ENCODE measurements at places on chromosomes 2 and 18. TPM values are rescaled to one million over a fixed set of nuclear protein-coding genes. Genes with fewer than 3 reads are reported as not detected.

- no peak for DNase-seq
Measured at GRCh38 chr2:240946046-240946445, 39.9 kb downstream of the CROCC2 start.

Gene ASXL2
- total RNA-seq = 25.5 TPM

GRCh38 chr18:24306201-24306600, 91.4 kb downstream of the OSBPL1A start:
- no peak for DNase-seq

DNA sequence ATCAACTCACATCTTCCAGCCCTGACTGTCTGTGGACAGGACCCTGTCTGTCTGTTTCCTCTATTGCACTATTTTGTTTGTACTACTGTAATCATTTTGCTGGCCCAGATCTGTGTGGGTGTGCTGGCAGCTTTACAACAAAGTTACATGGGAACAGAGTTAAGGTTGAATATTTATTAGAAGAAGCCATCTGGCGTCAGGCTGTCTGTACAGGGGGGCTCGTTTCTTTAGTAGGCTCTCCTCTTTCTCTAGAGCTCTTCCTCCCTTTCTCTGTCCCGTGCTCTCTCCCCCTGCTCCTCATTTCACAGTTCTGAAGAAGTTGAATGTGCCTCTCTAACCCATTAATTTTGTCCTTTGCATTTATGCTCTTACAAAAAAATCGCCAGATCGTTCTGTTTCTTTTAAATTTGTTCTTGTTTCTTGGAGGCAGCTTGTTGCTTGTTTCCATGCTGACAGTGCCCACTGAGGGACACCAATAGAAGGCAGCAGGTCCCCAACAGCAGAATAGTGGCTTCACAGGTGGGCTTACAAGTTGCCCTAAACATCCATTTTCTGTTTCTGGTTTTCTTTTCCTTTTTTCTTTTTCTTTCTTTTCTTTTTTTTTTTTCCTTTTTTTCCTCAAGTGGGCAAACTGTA, 315.2 kb upstream of the ZEB2 start:
- DNase-seq = no peak

Gene OXER1
- 1.7 TPM for total RNA-seq

GRCh38 chr18:50313873-50314460, 26.5 kb upstream of the CXXC1 start:
- DNase-seq = no peak

GRCh38 chr2:45460825-45461224, 150.2 kb downstream of the SRBD1 start:
- no peak for DNase-seq

- DNase-seq = no peak
Measured at GRCh38 chr18:3514312-3515216, 64.6 kb downstream of the TGIF1 start.

Gene CROCC2
- not detected for total RNA-seq

DNA sequence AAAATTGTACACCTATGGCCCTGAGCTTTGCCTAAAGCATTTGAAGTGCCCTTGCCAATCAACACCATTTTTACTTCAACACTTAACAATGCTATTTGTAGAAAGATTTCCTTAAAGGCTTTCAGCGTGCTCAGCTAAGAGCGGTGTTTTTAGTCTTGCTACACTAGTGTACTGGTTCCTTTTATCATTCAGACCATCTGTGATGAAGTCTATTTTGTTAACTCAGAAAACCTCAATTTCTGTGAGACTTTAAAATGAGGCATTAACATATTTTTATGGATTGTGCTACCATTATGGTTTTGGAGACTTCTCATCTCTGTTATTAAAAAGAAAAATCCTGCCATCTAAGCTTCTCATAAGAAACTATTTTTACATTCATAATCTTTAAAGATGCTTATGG, 46.6 kb upstream of the EHBP1 start:
- no peak for DNase-seq

GRCh38 chr2:196415384-196415783, 224.1 kb upstream of the CCDC150 start:
- DNase-seq = no peak

Gene SLC19A3
- 0.54 TPM for total RNA-seq

Gene TNFAIP6
- total RNA-seq = 0.75 TPM

Gene HOXD8
- total RNA-seq = not detected

- no peak for DNase-seq
Measured at GRCh38 chr2:23918837-23919489, 8.0 kb downstream of the ATAD2B start.

GRCh38 chr2:217753460-217754200, 249.2 kb downstream of the TNS1 start:
- no peak for DNase-seq

Gene XRCC5
- total RNA-seq = 508 TPM

- DNase-seq = no peak
Measured at GRCh38 chr2:58475756-58476155, 234.6 kb upstream of the FANCL start.

- no peak for DNase-seq
Measured at GRCh38 chr18:37275237-37275741, 290.3 kb downstream of the CELF4 start.

GRCh38 chr18:41906528-41907146, 48.4 kb upstream of the PIK3C3 start:
- peak; percentile 1 for DNase-seq

DNA sequence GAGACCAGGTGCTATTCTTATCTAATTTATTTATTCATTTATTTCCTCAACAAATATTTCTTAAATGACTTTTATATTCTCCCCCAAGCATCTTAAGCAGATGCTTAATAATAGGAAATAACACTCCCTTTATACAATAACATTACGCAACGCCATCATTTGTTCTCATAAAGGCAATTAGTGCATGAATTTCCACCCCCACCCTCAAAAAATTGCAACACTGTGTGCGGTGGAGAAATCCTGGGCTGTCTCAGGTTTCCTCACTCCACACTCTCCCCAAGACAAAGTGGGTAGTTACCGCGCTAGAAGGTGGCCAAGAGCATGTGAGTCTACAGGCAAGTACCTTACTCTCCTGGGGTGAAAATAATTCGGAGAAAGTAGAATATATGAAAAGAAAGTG, 37.0 kb upstream of the CTDP1 start:
- no peak for DNase-seq

Gene LNPK
- total RNA-seq = 36.4 TPM

DNA sequence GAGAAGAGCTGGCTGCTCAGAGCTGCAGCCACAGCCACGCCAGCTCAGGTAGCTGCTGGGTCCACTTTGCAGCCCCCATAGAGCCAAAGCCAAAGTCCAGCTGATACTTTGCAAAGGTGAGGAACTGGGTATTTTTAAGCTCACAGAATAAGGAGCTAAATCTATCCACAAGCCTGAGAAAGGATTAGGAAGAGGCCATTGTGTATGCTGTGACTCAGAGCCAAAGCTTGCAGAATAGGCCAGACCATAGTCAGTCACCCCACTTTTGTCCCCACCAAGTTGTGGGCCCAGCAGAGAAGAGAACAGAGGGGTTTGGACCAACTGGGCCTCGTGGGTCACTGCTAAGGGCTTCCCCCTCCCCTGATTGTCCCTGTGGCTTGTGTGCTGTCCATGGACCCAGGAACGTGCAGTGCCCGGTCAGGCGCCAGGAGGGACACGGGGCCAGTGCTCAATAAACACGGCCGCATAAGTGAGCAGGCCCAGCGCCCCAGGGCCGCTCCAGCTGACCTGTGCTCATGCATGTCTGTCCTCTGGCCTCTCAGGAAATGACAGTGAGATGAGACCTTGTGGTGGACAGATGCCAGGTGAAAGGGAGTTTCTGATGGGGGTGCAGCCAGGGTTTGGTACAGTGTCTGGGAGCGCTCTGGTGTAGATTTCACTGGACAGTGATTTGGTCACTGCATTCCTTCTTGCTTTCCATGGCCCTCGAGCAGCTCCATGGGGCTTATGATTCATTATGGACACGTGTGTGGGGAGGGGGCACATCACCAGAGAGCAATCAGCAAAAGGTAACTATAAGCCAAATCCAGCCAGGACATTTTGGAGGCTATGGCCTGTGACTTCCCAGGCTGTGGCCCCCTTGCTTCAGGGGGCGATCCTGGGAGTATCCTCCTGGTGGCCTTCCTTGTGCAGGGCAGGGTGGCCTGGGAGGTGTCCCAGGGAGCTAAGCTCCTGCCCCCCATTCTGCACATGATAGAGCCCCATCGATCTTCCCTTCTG, 31.3 kb downstream of the MAL start:
- no peak for DNase-seq

DNA sequence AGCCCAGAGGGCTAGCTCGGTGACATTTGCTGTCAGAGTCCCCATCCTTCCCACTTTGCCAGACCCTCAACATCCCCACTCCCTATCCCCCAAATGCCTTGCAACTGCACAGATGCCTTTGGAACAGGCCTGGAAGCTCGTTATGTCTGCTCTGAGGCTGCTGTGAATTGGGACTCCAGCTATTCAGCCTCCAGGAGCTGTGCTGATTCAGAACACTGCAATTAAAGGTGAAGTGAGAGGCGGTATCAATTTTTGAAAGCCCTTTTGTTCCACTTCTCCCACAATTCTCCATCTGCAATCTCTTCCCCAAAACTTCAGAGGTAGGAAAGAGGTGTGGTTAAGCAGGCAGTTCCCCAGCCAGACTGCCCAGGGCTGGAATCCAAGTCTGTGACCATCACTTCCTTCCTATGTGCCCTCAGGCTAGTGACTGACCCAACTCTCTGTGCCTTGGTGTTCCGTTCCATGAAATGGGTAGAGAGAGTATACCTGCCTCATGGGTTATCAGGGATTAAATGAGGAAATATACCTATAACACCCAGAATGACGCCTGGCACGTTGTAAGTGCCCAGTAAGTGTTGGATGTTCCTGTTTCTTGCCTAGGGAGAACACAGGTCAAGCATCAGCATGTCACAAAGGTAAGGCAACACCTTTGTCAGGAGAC, 17.5 kb downstream of the NOSTRIN start:
- DNase-seq = no peak

DNA sequence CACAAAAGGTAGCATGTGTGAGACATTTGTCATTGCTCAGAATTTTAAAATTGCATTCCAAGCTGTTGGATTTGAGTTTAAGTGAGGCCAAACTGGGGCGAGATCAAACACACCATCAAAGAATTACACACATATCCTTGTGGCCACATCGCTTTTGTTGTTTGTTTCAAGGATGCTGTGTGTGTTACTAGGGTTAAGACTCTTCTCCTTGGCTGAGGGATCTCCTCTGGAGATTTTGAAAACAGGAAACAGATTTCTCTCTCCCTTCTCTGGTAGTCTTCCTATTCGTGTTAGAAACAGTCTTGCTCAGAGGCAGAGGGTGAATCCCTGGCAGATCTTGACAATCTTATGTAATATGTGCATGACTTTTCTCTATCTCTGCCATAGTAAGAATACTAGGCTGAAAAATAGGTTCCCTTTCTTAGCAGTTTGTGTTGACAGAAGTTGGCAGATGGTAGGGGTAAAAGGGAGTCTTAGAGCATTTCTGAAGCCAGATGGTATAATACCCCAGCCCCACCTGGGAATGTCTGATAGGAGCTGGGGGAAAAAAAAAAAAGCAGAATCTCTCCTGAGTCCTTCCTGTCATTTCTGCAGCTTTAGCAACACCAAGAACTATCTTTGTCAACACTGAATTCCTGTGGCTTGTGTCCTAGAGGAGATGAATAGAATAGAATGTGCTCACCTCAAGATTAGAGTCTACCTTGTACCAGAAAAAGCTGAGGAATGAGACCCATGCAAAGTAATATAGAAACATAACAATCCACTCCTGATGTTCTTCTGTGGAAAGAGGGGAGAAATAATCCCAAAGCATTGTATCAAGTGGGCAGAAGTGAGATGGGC, 101.8 kb downstream of the XRCC5 start:
- no peak for DNase-seq

All from neural crest cell (in vitro differentiated cells).